ENCODE measurements at places on chromosomes 11 and 22.

DNA sequence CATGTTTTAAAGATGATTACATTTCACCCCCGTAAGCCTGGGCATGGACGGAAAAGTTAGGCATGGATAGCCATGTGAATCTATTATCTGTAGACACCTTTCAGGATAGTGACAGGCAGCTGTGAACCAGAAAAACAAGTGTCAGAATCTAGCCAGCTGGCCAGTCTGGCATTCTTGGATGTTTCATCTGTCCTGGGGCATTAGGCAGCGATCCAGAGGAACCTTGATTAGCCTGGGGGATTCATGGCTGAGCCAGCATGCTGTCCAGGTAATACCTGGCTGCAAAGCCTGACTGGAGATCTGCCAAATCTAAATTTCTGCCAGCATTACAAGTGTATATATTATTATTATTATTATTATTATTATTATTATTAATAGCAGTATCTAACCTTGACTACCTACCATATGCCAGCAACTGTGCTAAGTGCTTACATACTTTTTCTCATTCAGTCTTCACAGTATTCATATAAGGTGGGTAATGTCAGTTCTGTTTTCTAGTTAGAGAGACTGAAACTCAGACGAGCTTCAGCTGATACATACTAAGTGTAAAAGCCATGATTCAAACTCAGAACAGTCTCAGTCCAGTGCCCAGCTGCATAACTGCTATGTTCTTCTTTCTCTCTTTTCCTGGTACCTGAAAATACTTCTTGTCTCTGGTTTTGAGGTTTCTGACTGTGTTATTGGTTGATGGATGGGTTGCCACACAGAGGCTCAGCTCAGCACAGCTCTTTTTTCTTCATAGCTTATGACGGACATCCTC, 12.8 kb downstream of the BMAL1 start:
- no peak for DNase-seq

DNA sequence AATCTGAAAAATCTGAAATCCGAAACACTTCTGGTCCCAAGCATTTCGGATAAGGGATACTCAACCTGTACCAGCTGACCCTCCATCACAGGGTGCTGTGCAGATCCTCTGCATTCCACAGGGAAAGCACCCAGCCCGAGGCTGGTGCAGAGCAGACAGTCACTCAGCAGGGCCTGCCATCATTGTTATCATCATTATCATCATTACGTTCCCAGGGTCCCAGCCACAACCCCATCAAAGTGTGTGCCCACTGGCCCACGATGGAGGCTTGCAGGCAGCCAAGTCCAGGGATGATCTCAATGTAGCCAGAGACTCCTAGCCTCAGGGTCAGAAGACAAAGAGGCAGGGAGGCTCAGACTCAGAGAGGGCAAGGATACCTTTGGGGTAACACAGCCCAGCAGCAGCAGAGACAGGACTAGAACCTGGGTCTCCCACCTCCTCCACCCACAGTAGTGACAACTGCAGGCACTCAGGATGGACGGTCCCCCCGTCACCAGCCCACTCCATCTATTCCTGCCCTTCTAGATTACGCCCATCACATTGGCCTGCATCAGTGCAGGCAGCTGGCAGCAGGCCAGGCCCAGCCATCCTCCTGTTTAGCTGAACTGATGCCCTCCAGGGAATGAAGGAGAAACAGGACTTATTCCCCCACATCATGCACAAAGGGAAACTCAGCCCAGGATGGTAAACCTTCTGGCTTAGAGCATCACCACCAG, 10.3 kb downstream of the GAL3ST1 start:
- DNase-seq = no peak

DNA sequence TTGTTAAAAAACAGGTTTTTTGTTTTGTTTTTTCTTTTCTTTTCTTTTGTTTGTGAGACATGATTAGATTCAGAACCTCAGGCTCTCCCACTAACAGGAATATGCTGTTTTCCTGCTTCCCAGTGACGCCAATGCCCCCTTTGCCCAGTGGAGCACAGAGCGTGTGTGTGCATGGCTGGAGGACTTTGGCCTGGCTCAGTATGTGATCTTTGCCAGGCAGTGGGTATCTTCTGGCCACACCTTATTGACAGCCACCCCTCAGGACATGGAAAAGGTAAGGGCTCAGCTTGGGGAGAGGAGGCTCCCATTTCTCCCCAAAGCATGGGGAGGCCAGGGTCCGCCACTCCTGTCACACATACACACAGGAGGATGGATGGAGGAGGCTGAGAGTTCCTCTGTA, 25.0 kb downstream of the CYB5R2 start:
- no peak for DNase-seq

GRCh38 chr22:31036671-31037550, 44.2 kb upstream of the SMTN start:
- DNase-seq = peak; percentile 31

- peak; percentile 38 for DNase-seq
Measured at GRCh38 chr11:7143908-7144307, 55.1 kb downstream of the RBMXL2 start.

DNA sequence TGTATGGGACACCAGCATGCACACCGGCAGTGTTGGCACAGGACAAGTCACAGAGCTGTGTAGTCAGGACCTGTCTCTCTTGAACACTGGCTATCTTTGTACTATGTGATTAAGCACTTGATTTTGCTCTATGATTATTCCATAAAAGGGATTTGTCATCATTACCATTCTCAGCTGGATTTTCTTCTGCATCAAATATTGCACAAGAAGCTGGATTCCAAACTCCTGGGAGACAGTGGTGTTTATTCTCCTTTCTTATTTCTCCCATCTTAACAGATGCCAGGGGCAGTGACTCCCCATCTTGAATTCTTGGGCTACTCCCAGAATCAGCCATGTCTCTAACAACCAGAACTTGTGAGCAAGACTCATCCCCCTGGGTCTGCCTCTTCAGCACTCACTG, 62.5 kb upstream of the GNAZ start:
- DNase-seq = no peak

DNA sequence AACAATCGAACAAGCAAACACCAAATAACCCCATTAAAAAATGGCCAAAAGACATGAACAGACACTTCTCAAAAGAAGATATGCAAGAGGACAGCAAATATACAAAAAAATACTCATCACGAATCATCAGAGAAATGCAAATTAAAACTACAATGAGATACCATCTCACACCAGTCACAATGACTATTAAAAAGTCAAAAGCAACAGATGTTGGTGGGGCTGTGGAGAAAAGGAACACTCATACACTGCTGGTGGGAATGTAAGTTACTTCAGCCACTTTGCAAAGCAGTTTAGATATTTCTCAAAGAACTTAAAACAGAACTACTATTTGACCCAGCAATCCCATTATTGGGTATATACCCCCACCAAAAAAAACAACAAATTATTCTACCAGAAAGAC, 51.3 kb upstream of the FLI1 start:
- DNase-seq = no peak

DNA sequence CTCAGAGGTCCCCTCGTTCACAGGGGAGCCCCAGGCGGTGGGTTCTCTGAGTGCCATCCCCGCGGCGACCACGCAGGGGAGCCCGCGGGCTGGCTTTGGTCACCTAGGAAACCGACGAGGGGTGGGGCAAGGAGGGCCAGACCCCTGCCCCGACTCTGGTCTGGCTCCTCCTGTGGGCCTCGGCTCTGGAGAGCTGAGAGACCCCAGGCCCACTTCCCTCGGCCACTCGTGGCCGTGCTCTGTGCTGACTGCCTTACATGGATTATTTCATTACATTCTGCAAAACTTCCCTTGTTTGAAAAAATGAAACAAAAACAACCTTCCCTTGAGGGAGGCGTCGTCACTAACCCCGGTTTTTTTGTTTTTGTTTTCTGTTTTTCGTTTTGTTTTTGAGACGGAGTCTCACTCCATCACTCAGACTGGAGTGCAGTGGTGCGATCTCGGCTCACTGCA, 15.1 kb upstream of the CYTH4 start:
- peak; percentile 2 for DNase-seq

Data from HT-29 (cell line).